ENCODE measurements at places on chromosomes 1 and 21. TPM values are rescaled to one million over a fixed set of nuclear protein-coding genes. Genes with fewer than 3 reads are reported as not detected.

Gene S1PR1
- total RNA-seq: not detected

Gene TMPRSS2
- 0.36 TPM for total RNA-seq

Gene LRRC38
- not detected for total RNA-seq

Gene HTR6
- total RNA-seq: not detected

Gene LCK
- not detected for total RNA-seq
